Stimulated activated CD4-positive, alpha-beta T cell treated with anti-CD3 and anti-CD28 coated beads, Interleukin-1b, Interleukin-23, amount 100 ng/mL, for 1 hour (primary cell): ENCODE measurements at places on chromosomes 7 and 10.

DNA sequence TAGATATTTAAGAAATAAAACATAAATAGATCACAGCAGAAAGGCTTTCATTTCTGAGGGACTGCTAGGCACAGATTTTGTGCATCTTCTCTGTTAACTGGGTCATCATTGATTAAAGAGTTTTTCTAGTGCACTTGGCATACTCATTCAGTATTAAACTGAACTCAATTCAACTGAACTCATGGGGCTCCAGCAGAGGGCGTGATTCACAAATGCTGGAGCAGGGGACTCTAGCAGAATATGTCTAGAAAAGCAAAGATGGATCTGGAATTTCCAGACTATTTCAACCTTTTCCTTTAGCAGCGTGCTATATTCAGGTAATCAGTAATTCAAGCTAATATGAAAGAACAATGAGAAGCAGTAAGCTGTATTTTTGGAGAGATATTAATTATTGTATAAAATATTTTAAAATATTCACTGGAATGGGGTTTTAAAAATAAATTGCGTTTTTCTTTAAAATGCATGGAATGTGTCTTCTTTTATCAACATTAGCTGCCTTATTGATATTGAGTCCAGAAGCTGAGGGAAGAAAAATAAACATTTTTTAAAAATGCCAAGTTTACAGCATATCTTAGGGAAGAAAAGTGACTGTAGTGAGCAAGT lies 296.8 kb upstream of the CACNA2D1 start:
- no peak for DNase-seq

GRCh38 chr7:100957832-100958421 lies 8.6 kb downstream of the MUC3A start:
- no peak for DNase-seq

- DNase-seq = no peak
These were observed 1.7 kb downstream of the GRM8 start for GRCh38 chr7:127251036-127251464.

- no peak for DNase-seq
These were observed 349.5 kb downstream of the TYW1 start for GRCh38 chr7:67346126-67346525.

DNA sequence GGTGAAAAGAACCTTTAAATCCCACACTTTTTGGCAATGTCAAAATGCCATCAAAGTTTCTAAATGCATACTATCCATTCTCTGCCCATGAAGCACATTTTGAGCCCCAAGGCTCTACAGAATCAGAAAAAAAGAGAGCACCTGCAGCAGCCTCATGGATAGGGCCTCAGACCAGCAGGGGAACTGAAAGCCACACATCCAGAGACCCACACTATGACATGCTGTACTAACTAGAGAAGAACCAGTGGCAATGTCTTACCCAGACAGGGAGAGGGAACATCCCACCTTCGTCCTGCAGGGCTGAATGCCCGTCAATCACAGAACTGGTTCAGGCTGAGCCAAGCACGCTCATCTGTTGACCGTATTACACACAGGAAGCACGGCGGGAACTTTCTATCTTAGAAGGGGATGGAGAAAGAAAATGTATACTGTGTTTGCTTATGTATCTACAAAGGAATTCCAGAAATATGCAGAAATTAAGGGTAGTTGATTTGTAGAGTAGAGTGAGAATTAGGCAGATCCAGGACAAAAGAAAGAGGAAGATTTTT lies 237.2 kb downstream of the GLI3 start:
- no peak for DNase-seq

DNA sequence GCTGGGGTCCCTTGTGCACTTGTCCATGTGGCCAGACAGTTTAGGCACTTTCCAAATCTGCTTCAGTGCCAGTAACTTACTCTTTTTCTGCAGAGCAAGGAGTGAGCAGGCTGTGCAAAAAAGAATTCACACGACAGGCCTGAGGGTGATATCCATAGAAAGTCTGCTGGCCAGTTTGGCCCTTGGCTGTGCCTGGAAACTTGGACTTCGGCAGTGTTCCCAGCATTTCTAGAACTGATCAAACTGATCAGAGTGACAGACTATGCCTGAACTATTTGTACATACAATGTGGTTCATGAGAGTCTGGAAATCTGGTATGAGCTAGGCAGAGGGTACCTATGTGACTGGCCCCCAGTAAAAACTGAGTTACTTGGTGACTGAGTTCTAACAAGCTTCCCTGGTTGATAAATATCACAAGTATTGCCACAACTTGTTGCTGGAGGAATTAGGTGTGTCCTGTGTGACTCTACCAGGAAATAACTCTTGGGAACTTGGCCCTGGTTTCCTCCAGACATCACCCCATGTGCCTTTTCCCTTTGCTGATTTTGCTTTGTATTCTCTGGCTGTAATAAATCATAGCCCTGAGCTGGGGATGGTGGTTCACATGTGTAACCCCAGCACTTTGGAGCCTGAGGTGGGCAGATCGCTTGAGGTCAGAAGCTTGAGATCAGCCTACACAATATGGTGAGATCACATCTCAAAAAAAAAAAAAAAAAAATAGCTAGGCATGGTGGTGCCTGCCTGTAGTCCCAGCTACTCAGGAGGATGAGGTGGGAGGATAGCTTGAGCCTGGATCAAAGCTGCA lies 3.3 kb upstream of the DENND10 start:
- DNase-seq = no peak
